Activated CD4-positive, alpha-beta T cell treated with anti-CD3 and anti-CD28 coated beads, Interleukin-2, amount 50 U/mL, for 24 hours (primary cell): ENCODE measurements at places on chromosomes 16 and 17.

- no peak for DNase-seq
These were observed 12.0 kb downstream of the PGS1 start for GRCh38 chr17:78390241-78391050.

- no peak for DNase-seq
These were observed 103.7 kb downstream of the GRIN2A start for GRCh38 chr16:10078541-10078949.

GRCh38 chr16:88365244-88365865 lies 17.4 kb upstream of the ZNF469 start:
- no peak for DNase-seq

- DNase-seq, result no peak
These were observed 60.2 kb downstream of the WWP2 start for GRCh38 chr16:69822174-69822935.

DNA sequence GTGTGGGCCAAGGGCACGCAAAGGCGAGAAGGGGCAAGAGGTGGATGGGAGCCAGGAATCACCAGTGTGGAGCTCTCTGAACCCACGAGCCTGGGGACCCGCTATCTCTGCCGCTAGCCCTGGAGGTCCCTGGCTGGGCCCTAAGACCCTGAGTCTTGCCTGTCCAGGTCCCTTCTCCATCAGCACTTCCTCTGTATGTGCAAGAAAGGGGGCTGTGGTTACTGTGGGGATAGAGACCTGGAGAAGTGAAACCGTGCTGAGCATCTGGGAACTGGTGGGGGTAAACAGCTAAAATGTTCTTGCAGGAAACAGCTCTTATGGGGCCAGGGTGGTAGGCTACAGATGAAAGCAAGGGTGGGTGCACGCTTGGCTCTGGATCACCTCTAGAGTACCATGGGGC lies 3.1 kb downstream of the SPNS3 start:
- no peak for DNase-seq

DNA sequence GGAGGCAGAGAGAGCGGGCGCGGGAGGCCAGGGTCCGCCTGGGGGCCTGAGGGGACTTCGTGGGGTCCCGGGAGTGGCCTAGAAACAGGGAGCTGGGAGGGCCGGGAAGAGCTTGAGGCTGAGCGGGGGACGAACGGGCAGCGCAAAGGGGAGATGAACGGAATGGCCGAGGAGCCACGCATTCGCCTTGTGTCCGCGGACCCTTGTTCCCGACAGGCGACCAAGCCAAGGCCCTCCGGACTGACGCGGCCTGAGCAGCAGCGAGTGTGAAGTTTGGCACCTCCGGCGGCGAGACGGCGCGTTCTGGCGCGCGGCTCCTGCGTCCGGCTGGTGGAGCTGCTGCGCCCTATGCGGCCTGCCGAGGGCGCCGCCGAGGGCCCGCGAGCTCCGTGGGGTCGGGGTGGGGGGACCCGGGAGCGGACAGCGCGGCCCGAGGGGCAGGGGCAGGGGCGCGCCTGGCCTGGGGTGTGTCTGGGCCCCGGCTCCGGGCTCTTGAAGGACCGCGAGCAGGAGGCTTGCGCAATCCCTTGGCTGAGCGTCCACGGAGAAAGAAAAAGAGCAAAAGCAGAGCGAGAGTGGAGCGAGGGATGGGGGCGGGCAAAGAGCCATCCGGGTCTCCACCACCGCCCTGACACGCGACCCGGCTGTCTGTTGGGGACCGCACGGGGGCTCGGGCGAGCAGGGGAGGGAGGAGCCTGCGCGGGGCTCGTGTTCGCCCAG lies 1.2 kb upstream of the CBX4 start:
- DNase-seq, result no peak

GRCh38 chr17:51815097-51815496 lies 343.4 kb downstream of the CA10 start:
- no peak for DNase-seq

DNA sequence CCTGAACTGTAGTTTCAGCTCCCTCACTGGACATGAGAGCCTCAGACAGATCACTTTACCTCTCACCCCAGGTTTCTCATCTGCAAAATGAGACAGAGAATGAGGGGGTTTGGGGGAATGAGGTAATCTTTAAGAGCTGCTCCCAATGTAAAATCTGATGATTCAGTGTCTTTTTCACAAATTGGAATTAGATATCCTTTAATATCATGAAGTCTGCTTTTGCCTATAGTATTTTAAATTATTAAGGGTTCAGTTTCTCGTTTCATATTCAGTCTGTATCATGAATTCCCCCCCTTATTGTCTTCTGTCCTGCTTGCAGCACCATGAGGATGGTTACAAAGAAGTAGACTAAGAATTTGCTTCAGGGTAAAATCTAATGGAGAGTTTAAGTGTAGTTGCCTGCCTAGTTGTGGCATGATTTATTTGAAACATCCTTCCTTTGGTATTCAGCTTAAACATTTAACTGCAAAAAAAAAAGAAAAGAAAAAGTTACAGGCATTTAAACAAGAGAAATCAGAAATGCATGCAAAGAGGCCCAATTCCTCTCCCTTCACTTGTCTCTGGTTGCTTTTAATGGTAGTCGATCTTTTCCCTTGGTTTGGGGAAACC lies 77.3 kb downstream of the WNT3 start:
- DNase-seq, result no peak

GRCh38 chr17:47066095-47066494 lies 87.0 kb upstream of the RPRML start:
- DNase-seq, result no peak

DNA sequence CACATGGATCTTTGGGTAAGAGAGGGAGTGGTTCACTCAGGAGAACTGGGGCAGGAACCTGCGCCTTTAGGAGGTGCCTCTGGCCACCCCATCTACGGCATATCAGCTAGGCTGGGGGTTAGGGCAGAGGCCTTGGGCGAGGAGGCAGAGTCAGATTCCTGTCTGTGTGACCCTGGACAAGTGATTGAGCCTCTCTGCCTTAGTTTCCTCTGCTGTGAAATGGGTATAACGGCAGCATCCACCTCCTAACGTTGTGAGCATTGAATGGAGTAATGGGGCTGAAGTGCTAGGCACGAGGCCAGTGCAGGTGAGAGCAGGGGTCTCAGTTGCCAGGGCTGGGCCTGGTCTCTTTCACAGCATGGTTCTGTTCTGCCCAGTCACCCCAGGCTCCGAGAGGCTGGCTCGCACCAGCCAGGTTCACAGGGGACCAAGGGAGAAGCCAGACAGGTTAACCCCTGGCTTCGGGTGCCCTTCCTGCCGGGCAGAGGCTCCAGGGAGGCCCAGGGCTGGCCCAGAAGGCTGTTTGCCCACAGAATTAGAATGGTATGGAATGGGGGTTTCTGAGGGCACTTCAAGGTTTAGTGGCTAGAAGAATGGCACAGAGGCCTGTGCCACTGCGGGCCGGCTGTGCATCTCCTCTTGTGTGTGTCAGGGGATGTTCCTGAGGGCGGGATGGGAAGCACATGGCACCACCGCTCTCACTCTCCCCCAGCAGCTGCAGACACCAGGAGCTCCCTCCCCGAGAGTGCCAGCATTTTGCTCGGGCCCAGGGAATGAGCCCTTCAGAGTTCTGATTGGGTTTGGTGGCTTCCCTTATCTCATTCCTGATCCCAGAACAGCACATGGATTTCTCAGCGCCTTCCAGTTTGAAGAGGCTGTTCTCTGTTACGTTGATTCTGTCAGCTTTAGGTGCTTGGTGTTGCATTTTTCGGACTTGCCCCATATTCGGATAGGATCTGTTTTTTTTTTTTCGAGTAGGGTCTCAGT lies 23.8 kb downstream of the UNC13D start:
- DNase-seq, result no peak

- no peak for DNase-seq
These were observed 290.4 kb downstream of the HS3ST3A1 start for GRCh38 chr17:13311306-13311705.

- DNase-seq, result no peak
These were observed 37.5 kb upstream of the PHB1 start for GRCh38 chr17:49452201-49452600.

DNA sequence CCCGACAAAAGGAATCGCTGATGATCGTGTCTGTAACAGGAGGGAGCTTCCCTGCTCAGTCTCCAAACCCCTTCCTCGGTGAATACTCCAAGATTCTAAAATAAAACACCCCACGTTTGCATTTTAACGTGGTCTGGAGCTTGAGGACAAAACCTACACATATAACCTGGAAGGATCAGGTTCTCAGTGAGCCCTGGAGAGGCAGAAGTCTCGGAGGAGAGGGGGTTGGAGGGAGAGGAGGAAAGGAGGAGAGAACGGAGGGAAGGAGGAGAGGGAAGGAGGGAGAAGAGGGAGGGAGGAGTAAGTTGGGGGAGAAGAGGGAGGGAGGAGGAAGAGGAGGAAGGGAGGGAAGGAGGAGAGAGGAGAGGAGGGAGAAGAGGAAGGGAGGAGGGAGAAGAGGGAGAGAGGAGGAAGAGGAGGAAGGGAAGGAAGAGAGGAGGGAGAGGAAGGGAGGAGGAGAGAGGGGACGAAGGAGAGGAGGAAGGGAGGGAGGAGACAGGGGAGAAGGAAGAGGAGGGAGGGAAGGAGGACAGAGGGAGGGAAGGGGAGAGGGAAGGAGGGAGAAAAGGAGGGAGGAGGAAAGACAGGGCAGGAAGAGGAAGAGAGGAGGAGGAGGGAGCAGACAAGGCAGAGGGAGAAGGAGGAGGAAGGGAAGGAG lies 27.4 kb upstream of the GINS2 start:
- no peak for DNase-seq

DNA sequence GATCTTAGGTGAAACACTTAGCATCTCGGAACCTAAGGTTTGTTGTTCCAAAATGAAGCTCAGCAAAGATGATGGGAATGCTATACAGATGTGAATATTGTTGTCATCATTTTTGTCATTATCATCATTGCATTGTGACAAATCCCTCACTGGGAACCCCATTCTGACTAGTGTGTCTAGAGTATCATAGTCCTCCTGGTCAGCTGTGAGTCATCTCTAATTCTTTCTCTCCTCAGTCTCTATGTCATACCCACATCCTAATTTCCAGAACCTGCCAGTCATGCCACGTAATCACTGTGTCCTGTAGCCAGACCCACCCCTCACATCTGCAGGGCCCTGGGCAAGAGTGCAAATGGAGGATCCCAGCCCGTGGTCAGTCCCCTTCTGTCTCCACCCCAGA lies 60.5 kb upstream of the CLEC3A start:
- no peak for DNase-seq

GRCh38 chr16:65490286-65490685 lies 368.4 kb upstream of the CDH11 start:
- no peak for DNase-seq

DNA sequence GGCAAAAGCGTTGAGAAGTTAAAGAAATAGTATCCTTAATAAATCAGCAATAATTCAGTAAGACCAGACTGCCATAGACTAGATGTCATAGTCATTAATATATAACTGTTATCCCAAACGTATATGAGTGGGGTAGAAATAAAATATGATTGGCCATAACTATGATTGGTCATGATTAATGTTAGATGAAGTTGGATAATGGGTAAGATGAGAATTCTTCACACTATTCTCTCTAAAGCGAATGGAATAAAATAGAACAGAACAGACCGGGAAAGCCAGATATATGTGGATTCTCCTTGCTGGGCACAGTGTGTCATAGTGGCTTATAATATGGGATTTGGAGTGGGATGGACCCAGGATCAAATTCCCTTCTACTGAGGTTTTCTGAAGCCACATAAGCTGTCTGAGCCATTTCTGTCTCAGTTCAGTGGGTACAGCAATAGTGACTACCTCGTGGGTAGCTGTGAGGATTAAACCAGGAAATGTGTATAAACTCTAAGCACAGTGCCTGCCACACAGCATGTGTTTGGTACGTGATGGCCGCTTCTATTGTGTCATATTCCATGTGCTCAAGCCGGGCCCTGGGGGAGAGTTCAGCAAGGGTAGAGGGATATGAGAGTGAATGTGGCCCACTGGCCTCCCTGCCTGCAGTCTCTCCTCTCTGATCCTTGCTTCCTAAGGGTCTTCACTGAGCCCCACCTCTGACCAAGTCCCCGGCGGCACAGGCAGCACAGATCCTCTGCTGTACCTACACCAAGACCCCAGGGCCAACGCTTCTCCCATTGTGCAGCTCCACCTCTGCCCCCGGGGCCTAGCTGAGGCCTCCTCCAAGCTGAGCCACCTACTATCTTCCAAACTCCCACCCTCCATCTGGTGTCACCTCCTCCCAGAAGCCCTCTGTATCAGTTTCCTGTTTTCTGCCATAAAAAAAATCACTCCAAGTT lies 3.7 kb downstream of the CETP start:
- no peak for DNase-seq

- DNase-seq, result no peak
These were observed 55.3 kb upstream of the ITGA2B start for GRCh38 chr17:44444735-44445105.

GRCh38 chr17:2949469-2950044 lies 113.8 kb downstream of the OR1D5 start:
- DNase-seq, result no peak

GRCh38 chr17:57849163-57849873 lies 526 bp downstream of the MRPS23 start:
- DNase-seq, result no peak

- DNase-seq, result no peak
These were observed 29.7 kb upstream of the PEMT start for GRCh38 chr17:17621254-17621653.

- no peak for DNase-seq
These were observed 70.4 kb downstream of the RPH3AL start for GRCh38 chr17:282000-282911.

- peak; percentile 52 for DNase-seq
These were observed 4.7 kb upstream of the LCMT1 start for GRCh38 chr16:25106567-25107465.

- no peak for DNase-seq
These were observed 17.0 kb downstream of the TNS4 start for GRCh38 chr17:40484285-40484972.

- no peak for DNase-seq
These were observed 197.0 kb downstream of the IRF8 start for GRCh38 chr16:86095906-86096485.

- no peak for DNase-seq
These were observed 140.6 kb upstream of the CORO6 start for GRCh38 chr17:29763273-29763672.

- no peak for DNase-seq
These were observed 981 bp upstream of the DUXB start for GRCh38 chr16:75702242-75702641.

- DNase-seq, result no peak
These were observed 3.1 kb upstream of the ADCY7 start for GRCh38 chr16:50263060-50263909.

DNA sequence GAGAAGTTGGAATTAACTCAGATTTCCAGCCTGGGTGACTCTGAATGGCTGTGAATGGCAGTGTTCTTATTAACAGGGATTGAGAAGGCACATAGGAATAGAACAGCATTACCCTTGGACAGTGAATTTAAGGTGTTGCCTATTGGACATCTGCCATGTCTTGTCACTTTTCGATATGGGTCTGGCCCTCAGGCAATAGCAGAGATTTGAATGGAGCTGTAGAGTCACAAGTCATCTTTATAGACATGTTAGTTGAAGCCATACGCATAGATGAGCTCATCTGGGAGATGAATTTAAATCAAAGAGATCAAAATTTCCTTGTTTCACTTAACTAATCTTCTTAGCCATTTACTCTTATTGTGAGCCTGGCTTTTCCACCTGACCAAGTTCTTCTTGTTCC lies 14.9 kb upstream of the DHRS11 start:
- DNase-seq, result no peak
